GM04503 (cell line): ENCODE measurements at places on chromosomes 12 and 14.

DNA sequence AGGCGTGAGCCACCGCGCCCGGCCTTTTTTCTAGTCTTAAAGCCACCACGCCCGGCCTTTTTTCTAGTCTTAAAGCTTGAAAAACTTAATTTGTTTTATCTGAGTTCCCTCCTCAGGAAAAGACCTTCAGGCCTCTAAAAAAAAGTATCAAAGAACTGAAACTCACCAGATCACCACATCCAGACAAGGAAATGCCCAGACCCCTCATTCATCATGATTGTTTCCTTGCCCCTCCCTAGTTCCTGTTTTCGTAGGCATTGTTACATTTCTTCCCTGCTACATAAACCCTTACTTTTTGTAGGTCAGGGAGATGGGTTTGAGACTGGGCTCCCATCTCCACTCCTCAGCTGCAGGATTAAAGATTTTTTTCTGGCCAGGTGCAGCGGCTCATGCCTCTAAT is 21.1 kb upstream of the VWF start:
- DNase-seq: no peak

DNA sequence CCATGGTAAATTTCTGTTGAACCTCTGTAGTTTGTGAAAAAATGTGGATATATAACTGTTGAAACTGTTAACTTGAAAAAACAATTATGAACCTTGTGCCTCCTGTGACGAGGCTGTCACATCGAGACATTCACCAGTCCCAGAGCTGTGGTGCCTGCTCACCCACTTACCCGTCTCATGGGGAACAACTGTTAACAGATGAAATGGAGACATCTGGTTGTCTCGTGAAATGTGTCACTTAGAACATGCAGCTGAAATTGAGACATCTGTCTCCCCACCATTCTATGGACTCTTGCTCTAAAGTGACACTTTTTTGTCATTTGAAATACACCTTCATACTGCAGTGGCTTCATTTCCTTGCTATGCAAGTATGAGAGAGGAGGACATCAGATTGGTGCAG is 240.6 kb downstream of the GXYLT1 start:
- no peak for DNase-seq

DNA sequence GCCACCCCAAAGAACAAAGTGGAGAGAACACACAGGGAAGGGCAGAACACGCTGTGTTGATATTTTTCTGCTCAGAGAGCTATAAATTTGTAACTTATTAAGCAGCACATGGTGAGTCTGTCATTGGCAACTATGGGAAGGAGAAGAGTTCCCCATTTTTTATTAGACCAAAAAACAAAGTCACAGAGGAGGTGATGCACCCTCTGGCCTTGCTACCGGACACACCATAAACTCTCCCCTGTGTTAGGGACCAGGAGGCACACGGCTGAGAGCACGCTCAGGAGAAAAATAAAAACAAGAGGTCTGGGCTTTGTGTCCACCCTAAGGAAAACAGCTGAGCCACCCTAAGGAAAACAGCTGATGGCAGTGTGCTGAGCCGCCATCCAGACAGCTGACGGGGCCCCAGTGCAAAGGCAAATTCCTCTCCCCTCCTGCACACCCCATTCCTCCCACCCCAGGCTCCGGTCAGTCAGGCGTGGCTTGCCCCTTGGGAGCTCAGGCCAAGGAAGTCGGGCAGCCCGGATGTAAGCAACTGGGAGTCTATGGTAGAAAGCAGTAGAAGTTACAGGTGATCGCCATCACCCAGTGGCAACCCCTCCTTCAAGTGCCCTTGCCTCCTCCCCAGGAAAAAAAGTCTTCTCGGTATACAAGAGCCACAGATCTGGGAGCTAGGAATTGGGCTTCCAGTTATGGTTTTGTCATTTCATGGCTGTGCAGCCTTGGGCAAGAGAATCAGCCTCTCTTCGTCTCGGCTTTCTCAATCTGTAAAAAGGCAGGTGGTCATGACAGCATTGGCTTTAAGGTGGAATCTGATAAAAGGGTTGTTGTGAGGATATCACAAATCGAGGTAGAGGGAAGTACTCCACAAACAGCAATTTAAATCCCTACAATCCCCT is 2.4 kb downstream of the PXN start:
- no peak for DNase-seq

DNA sequence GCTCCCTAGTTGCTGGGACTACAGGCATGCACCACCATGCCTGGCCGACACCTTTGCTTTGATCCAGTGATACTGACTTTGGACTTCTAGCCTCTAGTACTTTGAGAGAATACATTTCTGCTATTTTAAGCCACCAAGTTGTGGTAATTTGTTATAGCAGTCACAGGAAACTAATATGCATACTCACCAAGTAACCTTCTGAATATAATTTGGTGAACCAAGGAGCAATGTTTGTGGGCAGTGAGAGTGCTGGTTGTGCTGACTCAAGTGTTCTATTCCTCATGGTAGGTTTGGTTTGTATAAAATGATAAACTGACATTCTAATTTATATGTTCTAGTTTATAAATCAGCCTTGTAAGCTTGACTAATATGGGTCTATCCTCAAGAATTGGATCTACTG is 42.4 kb upstream of the MMP19 start:
- DNase-seq: no peak

GRCh38 chr12:120668868-120669840 is 17.8 kb upstream of the MLEC start:
- no peak for DNase-seq

GRCh38 chr14:101504096-101504948 is 57.0 kb upstream of the DIO3 start:
- DNase-seq: no peak

- DNase-seq: no peak
Observed at GRCh38 chr12:1325666-1326065, 268.7 kb downstream of the FBXL14 start.

DNA sequence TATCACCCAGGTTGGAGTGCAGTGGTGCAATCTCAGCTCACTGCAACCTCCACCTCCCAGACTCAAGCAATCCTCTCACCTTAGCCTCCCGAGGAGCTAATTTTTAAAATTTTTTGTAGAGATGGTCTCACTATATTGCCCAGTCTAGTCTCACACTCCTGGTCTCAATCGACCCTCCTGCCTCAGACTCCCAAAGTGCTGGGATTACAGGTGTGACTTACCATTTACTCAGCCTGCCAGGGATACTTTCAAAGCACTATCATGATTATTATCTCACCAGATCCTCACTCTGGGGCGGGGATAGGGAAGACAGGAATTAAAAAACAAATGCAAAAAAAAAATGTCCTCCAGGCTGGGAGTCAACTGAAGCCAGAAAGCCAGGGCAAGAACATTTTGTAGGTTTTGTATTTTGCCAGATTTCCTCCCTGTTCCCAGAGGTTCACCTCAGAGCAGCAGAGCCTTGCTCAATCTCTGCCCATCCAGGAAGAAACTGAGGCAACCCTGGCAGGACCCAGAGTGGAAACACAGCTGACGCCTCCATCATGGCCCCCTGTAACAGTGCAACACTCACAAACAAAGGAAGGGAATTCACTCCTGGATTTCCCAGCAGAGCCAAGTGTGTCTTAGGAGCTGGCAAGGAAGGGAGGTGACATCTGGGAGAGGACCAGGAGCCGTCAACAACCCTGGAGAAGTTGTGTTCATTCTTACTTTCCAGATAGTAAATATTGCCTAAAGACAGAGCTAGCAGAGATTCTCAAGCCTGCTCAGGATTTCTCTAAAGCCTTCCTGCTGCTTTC is 73.9 kb downstream of the IRF2BPL start:
- DNase-seq: no peak

DNA sequence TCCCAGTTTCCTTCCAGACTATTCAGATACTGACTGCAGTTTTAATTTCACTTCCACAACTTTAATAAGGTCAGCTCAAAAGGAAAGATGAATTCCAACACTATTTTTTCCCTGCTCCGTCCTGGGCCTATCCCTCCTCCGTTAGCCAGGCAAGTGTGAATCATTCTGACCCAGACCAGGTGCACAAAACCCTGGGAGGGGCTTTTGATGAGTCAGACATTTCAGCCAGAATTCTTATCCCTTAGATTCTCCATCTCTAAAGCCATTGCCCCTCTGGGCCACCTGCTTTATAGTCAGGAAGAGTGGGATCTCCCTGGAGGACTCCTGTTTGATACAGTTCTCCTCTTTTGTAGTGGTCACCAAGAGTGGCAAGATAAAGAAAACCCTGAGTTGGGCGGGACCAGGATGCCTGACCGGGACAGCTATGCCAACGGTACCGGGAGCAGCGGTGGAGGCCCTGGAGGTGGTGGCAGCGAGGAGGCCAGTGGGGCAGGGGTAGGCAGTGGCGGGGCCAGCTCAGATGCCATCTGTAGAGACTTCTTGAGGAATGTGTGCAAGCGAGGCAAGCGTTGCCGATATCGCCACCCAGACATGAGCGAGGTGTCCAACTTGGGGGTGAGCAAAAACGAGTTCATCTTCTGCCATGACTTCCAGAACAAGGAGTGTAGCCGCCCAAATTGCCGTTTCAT is 2.2 kb downstream of the ZC3H10 start:
- DNase-seq: no peak

DNA sequence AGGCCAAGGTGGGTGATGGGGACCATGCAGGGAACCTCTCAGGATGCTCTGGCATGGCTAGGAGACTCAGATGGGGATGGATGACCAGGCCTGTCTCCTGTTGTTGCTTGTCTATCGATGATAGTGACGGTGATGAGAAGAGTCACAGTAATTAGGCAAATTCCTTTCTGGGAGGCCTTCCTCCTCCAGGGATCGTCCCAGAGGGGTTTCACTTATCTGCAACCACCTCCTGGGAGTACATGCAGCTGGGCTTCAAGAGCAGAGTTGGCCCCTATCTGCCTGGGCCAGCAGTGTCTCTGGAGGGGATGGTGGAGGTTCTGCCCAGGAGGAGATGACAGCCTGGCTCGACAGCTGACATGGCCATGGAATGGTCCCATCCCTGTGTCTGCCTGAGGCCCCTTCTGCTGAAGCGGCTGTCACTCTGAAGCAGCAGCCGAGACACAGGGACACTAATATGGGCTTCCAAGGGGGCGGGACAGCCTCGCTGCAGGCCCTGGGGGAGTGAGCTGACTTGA is 27.5 kb upstream of the OAS1 start:
- DNase-seq: no peak

- no peak for DNase-seq
Observed at GRCh38 chr14:74563233-74563585, 48.8 kb downstream of the LTBP2 start.

DNA sequence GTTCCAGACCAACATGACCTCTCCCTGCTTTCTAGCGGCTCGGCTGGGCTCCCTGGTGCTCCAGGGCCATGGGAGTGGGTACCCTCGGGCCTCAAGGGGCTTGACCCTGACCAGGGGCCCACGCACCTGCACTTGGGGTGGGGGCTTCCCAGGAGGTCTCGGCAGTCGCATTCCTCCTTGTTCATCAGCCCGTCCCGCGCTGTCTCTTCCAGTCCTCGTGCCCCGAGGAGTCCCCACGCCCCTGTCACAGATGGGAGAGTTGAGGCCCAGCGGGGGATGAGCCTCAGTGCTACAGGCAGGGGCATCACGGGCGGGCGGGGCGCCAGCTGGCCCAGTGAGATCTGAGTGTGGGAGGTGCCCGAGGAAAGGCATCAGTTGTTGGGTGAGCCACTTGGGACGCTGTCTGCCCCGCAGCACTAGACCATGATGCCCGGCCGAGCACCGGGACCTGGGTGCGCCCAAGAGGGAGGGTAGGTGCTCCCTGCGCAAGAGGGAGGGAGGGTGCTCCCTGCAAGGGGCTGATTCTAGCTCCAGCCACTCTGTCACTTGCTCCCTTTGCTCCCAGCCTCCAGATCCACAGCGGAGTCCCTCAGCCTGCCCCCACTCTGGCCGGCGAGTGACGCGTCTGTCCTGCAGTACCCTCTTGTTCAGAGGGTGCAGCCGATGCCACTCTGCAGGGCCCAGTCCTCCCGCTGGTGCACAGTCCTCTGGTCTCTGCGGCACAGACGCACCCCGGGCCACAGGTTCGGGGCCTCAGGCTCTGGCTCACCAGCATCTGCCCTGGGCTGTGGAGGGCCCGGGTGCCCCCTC is 23.8 kb downstream of the MMP17 start:
- no peak for DNase-seq

GRCh38 chr12:26219736-26220135 is 24.4 kb downstream of the SSPN start:
- DNase-seq: no peak

DNA sequence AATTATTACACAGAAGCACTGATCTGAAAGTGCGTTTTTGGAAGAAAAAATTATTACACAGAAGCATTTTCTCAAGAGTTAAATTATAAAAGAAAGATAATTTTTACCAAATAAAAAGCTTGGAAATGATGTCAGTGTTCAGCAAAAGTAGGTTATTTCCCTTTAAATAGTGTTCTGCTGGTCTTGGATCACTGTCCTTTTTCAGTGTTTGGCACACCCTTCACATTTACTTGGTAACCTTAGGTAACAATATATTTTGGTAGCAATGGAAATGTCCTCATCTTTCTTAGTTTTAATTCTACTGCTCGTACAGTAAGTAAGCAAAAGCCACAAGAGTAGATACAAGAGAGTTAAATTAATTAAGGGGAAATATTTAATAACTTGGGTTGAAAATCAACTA is 40.3 kb downstream of the FERMT2 start:
- DNase-seq: no peak

GRCh38 chr12:100243137-100243536 is 23.7 kb downstream of the DEPDC4 start:
- DNase-seq: no peak
